ENCODE measurements at places on chromosomes 7 and 10.

- no peak for DNase-seq
These were observed 356.8 kb downstream of the GLRX3 start for GRCh38 chr10:130493021-130493420.

- DNase-seq: no peak
These were observed 1.5 kb upstream of the FXYD4 start for GRCh38 chr10:43369921-43370320.

DNA sequence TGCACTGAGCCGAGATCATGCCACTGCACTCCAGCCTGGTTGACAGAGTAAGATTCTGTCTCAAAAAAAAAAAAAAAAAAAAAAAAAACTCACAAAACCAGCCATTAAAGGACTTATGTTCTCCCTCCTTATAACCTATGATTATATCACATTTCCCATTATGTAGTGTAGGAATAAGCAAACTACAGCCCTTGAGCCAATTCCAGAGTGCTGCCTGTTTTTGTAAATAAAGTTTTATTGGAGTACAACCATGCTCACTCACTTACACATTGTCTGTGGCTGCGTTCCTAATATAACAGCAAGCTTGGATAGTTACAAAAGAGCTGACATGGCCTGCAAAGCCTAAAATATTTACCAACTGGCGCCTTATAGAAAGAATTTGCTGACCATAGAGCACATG lies 72.7 kb upstream of the ARID5B start:
- no peak for DNase-seq

DNA sequence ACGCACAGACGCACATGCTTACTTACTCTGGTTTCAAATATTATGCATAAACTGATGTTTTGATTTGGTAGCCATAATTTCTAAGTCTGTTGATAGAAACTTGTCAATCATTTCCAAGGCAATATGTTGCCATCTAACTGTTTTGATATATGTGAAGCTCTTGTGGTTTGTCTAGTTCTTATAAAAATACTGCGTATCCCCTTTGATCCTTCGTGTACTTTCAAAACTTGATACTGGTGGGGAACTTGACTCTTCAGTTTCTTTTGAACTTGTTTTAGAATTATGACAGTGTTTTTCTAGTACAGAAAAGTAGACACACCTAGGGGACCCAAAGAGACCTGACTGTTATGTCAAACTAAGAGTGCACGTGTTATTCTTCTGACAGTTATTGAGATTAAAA lies 708.0 kb downstream of the LRMDA start:
- DNase-seq: no peak

DNA sequence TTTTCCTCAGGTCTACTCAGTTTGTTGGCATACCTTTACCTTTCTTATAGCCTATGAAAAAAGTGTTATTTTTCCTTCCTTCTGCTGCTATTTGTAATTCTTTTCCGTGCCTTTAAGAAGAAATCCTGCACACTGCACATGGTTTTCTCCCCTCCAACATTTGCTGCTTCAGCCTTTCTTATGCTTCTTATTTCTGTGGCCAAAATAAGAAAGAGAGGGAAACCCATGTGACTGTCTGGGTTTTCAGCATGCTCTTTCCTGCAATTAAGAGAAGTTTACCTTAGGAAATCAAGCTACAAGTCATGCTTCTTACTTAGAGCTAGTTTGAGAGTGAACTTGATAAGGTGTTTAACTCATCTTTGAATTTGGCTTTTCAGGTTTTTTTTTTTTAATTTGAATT lies 11.0 kb downstream of the TBC1D12 start:
- no peak for DNase-seq

DNA sequence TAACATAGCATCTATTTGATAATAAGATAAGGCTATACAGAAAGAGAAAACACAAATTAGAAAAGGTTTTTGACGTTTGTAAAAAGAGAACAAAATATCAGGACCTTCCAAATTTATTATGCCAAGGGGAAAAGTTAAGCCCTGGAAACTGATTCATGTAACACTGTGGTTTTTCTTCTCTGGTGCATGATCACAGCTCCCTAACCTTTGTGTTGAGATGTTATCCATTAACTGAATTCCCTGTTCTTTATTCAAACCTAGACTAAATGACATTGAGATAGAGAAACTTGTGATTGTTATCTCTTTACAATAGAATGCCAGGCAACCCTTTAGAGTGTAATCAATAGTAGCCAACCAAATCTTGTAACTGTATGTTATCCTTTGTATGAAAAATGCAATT lies 141.5 kb upstream of the NRG3 start:
- DNase-seq: no peak

DNA sequence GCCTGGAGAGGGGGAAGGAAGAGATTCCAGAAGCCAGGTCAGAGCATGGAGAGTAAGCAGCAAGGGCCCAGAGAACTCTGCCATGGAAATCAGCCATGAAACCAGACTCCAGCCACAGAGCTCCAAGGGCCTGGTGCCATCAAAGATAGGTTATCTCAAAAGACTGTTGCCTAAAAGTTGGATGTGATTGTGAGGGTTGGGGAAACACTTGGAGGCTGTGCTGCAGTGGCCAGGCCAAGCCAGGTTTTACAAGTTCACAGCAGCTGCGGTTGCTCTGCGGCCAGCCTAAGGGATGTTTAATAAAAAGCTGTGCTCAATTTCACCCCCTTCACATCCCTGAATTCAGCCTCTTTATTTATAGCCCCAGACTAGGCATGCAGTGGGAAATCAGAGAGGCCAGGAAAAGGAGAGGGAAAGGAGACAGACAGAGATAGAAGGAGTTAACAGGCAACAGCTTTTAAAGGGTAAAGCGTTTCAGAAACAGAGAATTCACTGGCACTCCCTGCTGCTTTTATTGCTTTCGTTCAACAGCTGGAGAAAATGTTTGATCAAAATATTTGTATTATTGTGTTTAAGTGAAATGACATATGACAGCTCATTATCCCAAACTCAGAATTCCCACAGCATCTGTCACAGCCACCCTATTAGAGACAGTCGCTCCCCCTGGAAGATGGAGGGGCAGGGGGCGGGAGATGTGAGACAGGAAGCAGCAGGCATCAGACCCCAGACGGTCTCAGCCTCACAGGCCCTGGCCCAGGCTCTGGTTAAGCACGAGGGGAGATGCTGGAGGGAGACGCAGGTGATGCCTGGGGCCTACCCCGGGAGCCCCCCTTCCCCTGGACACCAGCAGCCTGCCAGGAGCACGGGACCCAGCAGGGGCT lies 140.1 kb downstream of the GLI3 start:
- peak; percentile 65 for DNase-seq

GRCh38 chr10:6018422-6018821 lies 41.1 kb upstream of the IL15RA start:
- no peak for DNase-seq

DNA sequence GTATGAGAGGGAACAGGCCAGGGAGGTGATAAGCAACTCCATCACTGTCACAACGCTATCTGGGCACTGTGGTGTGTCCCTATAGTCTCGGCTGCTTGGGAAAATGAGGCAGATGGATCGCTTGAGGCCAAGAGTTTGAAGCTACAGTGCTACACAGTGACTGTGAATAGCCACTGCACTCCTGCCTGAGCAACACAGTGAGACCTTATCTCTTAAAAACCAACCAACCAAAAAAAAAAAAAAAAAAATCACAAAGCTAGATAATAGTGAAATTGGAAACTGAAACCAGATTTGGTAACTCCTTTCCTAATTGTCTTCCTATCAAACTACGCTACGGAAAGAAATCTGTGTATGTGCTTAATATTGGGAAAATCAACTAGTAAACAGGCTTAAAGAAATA lies 14.1 kb downstream of the MICU1 start:
- DNase-seq: no peak

DNA sequence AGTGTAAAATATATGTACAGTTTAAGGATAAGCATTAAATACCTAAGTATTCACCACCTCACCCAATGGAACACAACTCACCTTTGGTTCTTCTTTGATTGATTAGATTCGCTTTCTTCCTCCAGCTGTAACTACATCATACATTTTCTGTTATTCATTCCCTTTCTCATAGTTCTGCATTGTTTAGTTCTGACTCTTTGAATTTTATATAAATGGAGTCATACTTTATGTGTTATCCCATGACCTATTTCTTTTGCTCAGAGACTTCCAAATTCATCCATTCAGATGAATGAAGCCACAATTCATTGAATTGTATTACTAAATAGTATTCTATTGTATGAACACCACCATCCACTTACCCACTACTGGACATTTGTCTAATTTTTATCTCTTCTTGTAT lies 12.3 kb downstream of the THNSL1 start:
- DNase-seq: no peak

DNA sequence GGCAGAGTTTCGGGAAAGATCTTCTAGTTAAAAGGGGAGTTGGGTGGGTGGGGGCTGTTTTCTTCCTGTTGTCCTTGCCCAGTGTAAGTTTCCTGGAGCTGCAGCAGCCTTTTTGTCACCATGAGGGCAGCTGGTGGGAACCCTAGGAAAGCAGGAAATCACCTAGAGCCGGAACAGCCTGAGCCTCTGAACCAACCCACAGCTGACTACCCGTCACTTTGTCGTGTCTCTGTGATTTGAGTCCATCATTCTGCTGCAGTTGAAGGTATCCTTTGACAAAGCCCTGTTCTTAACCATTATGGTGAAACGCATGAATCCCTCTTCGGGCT lies 1.2 kb upstream of the C10orf143 start:
- DNase-seq: no peak

- no peak for DNase-seq
These were observed 617.9 kb upstream of the MKI67 start for GRCh38 chr10:128744092-128744491.

Measured in tibial artery (tissue), 4 donors.